ENCODE measurements at places on chromosomes 13 and 19.

- no peak for DNase-seq
Observed at GRCh38 chr13:20197361-20197834, 4.7 kb upstream of the GJB2 start.

GRCh38 chr13:24150572-24150971, 9.9 kb upstream of the SPATA13 start:
- DNase-seq, result no peak

DNA sequence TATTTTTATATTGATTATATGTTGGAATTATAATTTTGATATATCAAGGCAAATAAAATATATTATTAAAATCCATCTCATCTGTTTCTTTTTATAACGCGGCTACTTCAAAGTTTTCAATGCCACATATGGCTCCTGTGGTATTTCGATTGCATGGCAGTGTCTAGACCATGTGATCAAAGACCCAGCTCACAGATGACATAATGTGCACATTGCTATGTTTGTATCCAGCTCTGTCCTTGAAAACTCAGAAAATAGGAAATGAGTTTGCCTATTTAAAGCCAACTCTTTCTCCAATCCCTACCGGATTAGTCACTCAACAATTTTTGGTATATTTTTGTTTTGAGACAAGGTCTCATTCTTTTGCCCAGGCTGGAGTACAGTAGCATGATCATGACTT, 26.2 kb downstream of the TMTC4 start:
- DNase-seq, result no peak

DNA sequence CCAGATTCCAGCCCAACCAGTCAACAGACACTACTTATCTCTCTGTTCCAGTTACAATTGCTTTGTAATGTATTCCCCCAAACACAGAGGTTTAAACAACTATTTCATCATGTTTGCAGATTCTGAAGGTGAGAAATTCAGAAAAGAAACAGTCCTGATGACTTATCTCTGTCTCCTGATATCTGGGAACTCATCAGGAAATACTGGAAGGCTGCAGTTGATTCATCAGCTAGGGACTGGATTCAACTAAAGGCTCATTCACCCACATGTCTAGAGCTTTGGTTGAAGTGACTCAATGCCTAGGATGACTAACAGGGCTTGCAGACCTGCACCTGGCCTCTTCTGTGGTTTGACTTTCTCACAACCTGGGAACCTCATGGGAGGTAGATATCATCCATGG, 56.6 kb upstream of the GPC6 start:
- no peak for DNase-seq

- no peak for DNase-seq
Observed at GRCh38 chr13:48436661-48437288, 23.9 kb upstream of the LPAR6 start.

GRCh38 chr19:49861541-49862378, 5.6 kb downstream of the PNKP start:
- DNase-seq, result no peak

- DNase-seq, result no peak
Observed at GRCh38 chr19:45717983-45718650, 12.6 kb downstream of the FBXO46 start.

DNA sequence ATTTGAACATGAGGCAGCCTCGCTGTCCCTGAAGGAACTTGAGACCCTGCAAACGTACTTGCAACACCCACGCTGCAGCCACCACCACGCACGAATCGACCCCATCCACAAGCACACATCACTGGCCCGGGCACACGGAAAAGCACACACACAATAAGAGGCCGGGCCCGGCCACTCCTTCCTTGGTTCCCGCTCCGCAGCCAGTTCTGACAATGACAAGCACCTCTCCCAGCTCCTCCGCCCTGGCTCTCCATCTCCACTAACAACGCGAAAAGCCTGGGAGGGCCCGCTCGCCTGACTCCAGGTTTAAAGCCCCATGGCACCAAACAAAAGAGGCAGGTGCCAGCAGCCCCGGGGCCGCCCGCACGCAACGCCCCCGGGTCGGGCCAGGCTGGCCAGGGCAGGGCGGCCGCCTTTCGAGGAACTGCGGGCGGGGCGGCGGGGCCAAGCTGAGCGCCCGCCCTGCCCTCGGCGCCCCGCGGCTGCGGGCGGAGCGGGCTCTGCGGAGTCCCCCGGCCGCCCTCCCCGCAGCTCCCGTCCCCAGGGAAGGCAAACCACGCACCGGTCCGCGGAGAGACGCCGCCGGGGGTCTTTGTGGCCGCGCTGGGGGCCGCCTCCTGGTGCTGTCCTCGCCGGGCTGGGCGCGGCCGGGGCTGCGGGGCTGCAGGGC, 495 bp downstream of the DCLK1 start:
- DNase-seq, result no peak

DNA sequence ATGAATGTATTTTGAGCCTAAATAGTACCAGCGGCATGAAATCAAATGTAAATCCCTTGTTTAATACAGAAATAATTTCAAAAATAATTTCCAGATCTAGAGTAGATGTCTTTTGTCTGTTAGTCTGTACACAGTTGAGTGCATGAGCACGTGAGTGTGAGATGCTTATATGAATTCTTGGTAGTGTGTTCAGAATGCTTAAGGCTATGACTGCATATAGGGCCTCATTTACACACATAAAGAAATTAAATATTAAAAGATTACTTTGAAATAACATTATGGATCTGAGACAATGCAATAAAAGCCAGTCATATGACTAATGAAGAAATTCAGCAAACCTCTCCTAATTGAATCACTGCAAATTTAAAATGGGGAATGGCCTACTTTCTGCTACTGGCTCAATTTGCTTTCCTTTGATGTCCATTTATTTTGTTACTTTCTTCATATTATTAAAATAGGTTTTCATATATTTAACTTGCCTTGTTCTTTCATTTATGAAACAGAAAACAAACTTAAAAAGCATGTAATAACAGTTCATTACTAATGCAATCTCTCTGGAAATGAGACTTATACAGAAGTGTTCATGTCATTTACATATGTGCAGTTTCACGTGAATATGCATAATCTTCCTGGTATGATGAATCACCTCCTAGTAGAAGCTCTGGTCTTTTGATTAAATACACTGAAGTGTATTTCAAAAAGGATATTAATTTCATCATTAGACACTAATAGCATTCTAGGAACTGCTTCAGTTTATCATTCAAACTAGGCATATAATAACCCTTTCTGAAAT, 4.5 kb downstream of the AMER2 start:
- no peak for DNase-seq

DNA sequence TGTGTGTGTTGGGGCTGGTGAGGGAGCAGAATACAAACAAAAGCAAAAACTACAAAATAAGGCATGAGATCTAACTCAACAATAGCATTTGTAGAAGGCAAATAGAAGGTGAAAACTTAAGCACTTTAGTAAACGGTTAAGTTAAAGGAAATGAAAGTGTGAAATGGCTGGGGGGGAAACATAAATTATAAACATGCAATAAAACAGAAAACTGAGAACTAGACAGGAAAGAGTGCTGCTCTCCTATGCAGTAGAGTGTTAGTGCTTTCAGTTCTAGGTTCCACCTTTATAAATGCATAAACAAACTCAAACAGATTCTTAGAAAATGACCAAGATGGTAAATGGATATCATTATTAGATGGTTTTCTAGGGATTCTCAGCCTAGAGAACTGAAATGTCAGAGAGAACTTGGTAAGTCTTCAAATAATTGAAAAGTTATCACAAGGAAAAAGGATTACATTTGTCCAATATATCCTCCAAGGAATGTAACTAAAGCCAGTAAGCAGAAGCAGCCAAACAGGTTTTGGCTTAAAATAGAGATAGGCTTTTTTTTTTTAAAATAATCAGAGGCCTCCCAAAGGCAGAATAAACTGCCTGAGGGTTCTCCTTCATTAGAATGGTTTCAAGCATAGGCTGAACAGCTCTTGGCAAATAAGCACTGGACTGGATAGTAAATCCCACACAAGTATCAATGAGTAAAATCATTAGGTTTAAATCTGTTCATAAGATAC, 23.3 kb downstream of the RBM26 start:
- DNase-seq, result no peak

DNA sequence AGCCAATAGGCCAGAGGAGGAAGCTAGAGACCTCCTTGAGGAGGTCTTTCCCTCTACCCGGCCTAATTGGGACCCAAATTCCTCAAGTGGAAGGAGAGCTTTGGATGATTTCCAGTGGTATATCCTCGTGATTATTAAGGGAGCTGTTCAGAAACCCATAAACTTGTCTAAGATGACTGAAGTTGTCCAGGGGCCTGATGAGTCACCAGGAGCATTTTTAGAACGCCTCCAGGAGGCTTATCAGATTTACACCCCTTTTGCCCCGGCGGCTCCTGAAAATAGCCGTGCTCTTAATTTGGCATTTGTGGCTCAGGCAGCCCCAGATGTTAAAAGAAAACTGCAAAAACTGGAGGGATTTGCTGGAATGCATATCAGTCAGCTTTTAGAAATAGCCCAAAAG, 198.1 kb downstream of the ZNF486 start:
- no peak for DNase-seq

DNA sequence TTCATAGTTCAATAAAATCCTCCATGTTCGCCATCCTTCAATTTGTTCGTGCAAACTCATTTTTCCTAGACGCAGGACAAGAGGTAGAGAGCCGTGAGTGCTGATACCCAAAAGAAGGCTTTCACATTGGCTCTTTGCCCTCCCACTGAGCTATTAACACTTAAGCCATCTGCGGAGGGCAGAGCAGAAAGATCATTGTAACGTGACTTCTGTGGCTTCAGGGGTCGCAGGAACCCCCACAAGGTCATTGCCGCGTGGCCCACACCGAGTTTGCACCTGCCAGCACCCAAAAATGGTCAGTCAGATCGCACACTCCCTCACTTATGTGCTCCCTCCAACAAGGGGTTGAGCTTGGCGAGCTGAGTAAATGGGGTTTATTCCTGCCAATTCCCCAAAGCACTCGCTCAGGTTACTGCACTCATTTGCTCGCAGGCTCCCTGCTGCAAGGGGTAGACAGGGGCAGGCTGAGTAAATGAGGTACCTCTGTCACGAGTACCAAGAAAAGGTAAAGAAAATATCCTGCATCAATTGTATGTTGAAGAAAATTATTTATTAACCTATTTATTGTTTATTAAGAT, 144.1 kb downstream of the PRR20E start:
- DNase-seq, result no peak

- no peak for DNase-seq
Observed at GRCh38 chr13:113598481-113598880, 13.9 kb downstream of the TFDP1 start.

DNA sequence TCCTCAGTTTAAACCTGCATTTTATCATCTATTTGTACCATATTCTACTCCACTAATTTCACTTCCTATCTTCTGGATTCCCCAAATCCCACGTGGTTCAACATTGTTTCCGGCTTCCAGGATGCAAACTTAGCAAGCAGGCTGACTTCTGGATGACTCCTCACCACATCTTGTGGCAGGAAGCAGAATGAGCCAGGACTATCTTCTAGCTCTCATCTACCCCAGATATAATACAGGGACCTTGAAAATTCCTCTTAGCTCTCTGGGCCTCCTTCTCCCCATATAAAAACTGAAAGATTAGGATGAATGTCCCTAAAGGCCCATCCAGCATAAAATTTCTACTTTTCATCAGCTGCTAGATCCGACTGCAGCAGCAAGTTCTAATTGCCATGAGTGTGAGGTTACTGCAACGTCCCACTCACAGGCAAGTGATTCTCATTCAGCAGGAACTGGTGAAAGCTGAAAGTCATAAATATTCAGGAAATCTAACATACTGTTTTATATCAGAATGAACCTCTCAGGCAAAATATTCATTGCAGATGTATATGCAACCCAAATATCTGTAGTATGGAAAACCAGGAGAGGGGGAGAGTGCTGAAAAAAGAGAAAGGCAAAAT, 93.4 kb downstream of the KCTD12 start:
- DNase-seq, result no peak

DNA sequence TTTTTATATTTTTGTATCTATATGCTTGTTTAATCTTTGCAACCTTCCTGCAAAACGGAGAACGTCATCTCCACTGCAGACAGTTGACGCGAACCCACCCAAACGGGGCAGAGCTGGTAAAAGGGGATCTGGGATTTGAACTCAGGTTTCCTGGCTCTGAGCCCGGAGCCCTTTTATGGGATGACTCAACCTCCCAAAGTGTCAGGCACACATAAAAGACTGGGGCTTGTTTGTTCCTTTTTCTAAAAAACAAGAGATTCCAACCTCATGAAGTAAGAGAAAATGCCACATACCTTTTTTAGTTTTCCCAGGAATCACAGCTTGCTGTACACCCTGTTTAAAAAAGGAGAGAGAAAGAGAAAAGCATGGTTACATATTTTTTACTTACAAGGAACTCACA, 78.9 kb downstream of the GADD45B start:
- no peak for DNase-seq

- no peak for DNase-seq
Observed at GRCh38 chr13:45295536-45295935, 45.4 kb downstream of the TPT1 start.

- no peak for DNase-seq
Observed at GRCh38 chr19:13830114-13830740, 35.0 kb downstream of the ZSWIM4 start.
